Sigmoid colon (tissue), 7 donors: ENCODE measurements at places on chromosomes 12 and 14.

DNA sequence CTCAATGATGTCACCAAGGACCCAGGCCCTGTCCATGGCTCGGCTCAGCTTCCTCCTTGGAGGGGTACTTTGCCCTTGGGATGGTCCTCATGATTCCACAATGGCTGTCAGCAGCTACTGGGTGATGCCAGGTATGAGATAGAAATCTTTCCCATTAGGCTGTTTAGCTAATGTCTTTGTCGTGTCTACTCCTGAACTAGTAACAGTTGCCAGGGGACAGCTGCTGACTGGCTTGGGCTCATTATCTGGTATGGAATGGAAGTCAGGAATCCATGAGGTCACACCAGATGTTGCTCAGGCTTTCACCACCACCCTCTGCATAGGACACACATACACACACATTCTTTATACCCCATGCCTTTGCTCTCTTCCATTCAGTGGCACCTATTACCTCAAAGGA, 9.2 kb downstream of the PRPH start:
- DNase-seq: no peak

DNA sequence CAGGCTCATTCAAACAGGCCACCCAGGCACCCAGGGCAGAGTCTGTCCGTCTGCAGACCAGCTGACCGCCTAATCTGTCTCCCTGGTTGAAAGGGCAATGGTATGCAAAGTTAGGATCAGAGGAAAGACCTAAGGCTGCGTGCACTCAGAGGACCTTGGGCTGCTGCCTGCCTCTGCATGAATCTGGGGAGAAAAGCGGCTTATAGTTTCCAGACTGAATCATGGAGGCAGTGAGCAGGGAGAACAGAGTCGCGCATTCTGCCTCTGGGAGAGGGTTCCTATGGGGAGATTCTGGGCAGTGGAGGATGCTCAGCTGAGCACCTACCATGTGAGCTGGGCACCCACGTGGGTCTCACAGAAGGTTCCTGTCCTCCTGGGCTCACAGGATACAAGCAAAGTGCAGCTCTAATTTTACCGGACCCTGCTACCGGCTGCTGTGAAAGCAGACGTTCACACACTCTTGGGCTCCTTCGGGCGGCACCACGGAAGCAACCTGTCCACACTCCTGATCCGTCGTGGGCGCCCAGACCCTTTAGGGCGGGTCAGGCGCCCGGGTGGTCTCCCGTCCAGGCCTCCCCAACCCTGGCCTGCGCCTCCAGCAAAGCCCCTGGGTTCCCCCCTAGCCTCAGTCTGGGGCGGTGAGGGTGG, 772 bp downstream of the SCARB1 start:
- DNase-seq: no peak

GRCh38 chr14:34362641-34363251, 99.3 kb downstream of the SPTSSA start:
- DNase-seq: no peak

DNA sequence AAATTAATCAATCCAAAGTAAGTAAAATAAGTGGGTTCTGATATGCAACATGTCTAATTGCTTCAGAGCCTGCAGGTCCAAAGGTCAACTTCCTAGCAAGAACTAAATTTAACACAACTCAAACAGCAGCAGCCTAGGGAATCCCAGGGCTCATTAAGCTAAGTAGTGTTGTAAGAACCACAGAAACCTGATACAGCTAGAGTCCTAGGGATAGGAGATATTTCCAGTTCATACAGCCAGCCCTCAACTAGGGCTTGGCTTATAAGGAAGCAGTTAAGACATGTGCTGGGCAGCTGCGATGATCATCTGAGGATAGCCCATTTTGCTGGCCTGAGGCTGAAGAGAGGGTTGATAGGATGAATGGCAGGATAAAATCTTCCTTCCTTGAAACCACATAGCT, at the start of gene OR4Q3:
Gene OR4Q3 (plus strand): TSS at position 316 of the 400 bp plus-strand sequence.
- no peak for DNase-seq

DNA sequence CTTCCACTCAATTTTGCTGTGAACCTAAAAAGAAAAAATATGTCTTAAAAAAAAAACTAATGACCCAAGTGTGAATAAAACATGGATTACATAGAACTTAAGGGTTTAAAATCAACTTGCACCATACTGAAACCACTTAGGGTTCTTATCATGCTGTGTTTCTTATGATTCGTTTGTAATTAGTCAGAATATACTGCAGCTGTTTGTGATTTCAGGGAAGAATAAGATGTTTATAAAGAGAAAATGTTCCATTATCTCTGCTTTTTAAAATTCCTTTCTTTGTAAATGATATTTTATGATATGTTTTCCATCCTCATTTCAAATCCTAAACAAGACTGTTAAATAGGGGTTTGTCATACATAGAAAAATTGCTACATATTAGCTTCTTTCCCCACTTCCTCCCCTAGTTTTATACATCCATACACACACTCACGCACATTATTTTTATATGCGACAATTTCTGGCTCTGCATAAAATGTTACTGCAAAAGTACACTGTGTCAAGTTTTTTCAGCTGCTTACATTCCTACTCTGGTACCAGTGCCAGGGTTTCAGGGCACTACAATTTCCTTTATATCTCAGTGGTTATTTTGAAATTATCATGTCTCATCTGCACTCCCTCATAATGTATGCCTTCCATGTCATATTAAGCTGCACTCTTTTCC, 275.2 kb upstream of the GARIN6 start:
- no peak for DNase-seq

DNA sequence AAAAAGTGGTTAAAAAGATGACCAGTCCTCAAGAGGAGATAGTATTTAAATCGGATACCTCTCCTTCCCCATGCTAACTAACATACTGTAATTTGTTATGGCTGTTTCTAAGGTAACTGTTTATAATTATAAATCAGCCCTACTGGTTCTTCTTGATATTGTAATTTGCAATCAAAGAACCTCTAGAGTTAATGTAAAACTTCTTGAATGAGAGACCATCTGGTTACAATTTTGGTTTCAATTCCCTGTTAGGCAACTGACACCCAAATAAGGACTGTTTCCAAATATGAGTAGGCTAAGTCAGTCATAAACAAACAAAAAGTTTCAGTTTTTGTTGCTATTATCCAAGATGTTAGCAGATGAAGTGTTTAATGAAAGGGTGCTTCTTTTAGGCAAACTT, 120.2 kb upstream of the DNM1L start:
- DNase-seq: no peak

DNA sequence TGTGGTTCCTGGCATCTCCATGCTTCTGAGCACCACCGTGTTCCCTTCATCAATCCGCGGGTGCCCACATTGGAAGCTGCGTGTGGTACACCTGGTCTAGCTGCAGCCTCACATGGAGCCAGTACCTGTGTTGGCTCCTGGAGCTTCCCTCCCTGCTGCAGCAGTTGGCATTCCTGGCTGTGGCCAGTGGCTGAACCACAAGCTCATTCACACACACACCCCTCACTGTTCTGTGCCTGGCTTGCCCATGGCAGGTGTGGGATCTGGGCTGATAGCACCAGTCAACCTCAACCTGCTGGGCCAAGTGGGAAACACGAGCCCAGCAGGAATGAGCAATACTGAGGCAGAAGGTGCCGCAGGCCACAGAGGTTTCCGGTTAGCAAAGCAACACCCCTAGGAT, 256.2 kb upstream of the LRFN5 start:
- no peak for DNase-seq
